Fibroblast of skin of right biceps (primary cell): ENCODE measurements at places on chromosomes 12 and 14.

DNA sequence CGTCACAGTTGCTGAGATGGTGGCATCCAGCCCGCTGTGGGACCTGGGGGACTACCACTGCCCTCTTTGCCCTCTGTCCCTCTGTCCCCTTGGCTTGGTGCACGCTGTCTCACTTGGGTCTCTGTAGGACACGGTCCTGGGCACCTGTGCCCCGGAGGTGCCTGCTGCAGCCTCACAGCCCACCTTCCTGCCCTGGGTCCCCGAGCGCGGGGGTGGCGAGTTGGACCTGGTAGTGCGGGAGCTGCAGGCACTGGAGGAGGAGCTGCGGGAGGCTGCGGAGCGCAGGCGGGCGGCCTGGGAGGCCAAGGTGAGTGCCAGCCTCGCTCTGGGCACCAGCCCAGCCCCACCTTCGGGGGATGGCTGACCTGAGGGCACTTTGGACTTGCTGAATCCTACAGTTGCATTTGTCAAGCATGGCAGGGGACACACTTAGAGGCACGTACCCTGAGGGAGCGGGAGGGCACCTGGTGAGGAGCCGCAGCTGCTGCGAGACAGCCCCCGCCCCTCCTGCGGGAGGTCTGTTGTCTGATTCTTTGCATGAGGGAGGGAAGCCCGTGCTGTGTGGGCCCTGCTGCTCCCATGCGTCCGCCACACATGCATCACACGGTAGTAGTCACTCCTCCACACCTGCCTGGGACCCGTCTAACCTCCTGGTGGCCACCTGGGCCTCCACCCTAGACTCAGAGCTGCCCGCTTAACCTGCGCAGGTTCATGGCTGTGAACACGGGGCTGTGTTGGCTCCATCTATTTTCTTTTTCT is 6.8 kb downstream of the TEDC1 start:
- DNase-seq: no peak

DNA sequence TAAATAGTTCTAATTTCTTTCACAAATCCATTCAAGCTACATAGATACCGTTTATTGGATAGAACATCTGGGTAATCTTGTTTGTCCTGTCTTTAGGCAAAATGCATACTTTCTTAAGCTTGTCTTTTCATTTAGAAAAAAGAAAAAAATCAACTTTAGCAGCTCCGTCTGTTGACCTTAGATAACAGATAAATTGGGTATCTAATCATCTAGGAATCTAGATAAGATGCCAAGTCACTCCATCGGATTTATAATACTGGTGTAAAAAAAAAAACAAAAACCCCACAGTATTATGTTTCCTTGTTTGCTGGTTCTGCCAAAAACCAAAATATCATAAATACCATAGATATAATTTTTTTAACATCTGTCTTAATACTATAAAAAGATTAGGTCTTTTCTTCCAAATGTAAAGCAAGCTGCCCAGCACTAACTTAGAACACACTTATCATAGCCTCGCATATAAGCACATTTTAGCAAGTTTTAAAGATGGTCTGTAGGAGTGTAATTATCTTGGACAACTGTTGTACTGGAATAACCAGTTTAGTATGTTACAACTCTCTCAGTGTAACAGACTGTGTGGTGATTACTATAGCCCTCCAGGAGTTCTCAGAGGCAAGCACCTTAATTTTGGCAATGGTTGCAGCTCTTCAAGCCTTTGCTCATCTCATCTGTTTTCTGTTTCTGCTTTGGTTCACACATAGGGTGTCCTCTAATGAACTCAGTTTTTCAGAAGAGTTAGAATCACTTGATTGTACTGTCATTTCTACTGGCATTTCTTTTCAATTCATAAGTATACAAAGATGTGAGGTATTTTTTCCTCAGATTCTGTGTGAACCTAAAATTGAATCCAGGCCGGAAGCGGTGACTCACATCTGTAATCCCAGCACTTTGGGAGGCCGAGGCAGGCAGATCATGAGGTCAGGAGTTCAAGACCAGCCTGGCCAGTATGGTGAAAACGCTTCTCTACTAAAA is 83.1 kb downstream of the ANO6 start:
- DNase-seq: peak; percentile 75

DNA sequence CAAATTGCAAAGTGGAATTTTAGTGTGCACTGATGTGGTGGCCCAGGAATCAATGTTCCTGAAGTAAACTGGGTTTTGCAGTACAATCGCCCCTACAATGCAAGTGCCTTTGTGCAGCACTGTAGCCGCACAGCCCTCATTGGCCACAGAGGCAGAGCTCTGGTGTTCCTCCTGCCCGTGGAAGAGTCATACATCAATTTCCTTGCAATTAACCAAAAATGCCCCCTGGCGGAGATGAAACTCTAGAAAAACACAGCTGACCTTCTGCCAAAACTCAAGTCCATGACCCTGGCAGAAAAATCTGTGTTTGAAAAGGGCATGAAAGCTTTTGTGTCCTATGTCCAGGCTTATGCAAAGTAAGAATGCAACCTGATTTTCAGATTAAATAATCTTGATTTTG is 117.9 kb upstream of the PRB2 start:
- no peak for DNase-seq

DNA sequence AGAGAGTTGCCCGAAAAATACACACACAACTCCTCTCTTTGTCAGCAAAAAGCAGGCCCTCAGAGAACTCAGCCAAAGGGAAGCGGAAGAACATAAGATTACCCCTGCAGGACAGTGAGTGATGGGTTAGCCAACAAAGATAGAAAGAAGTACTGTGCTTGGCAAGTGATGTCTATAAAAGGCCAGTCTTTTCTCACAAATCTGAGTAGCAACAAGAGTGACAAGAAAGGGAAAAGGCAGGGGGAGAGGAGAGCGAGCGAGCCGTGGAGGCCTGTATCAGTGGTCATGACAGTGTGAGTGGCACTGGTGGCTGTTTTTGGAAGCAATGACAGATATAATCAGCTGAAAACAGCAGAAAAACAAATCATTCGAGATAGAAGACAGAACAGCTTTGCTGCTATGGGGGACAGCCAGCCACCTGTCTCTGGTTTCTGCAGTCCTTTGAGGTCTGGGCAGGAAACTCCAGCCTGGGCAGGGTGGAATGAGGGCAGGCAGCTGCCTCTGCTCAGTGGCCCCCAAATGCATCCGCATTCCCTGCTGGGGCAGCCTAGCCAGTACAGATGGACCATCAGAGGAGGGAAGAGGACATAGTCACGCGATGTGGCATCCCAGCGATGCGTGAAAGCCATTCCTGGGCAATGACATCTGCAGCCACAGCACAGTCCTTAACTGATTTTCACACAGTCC is 74.7 kb downstream of the TRIM9 start:
- DNase-seq: peak; percentile 20

DNA sequence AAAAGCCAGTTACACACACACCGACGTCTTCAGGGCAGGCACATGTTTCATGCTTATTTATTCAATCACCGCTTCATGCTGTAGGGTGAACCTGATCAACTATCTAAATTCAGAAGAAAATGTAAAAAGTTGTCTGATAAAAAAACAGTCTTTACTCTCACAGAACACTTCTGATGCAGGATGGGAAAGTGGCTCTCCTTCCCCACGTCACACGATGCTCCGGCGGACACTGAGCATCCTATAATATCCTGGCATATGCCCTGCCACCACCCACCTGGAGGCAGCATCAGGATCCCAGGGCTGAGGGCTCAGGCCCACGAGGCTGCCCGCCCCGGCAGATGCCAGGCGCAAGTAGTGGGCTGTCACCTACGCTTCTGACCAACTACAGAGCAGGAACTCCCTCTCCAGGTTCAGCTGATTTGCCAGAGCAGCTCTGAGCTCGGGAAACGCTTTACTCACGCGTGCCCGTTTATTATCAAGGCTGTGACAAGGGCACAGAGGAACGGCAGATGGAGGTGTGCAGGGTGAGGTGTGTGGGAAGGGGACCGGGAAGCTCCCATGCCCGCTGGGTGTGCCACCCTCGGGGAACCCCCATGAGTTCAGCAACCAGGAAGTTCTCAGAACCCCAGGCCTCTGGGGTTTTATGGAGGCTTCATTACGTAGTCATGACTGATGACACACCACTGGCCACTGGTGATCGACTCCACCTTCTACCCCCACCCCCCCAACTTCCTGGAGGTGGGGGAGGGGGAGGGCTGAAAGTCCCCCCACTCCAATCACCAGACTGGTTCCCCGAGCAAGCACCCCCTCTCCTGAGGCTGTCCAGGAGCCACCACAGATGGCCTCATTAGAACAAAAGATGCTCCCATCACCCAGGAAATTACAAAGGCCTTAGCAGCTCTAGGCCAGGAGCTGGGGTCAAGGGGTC is 32.1 kb downstream of the SLC15A4 start:
- DNase-seq: peak; percentile 20

DNA sequence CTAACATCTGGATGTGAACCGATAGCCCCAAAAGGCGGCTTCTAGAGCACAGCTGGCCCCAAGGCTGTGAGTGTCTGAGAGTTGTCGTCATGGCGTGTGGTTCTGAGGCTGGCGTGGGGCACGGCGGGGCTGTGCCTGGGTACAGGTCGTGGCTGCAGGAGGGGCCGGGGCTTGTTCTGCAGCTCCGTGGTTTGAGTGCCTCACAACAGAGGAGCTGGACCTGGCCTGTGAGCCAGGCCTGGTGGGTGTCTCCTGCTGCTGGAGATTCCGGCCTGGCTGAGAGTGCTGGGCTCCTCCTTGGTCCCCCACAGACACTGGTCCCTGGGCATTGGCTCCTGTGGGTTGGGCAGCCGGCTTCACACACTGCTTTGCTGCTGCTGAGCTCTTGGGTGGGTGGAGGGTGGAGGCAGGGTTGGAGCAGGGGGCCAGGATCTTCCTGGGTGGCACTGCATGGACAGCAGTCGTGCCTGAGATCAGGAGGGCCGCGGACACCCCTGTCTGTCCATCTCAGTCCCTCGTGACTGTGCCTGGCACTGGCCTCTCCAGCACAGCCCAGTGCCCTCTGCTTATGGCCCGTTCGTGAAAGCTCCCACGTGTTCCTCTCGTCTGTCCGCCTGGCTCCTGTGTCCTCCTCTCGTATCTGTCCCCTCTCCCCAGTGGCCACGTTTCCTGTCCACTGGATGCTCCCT is 31.8 kb upstream of the TEX22 start:
- no peak for DNase-seq

- no peak for DNase-seq
These were observed 125.4 kb downstream of the TMX1 start for GRCh38 chr14:51365241-51365965.

DNA sequence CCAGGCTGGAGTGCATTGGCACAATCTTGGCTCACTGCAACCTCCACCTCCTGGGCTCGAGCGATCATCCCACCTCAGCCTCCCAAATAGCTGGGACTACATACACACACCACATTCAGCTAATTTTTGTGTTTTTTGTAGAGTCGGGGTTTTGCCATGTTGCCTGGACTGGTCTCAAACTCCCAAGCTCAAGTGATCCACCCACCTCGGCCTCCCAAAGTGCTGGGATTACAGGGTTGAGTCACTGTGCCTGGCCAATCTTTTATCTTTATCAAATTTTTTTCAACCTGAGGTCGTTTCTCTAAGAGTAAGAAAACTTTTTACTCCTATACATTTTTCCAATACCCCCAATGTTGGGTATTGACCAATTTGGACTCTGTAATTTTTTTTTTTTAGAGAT is 40.0 kb upstream of the NAP1L1 start:
- peak; percentile 38 for DNase-seq

DNA sequence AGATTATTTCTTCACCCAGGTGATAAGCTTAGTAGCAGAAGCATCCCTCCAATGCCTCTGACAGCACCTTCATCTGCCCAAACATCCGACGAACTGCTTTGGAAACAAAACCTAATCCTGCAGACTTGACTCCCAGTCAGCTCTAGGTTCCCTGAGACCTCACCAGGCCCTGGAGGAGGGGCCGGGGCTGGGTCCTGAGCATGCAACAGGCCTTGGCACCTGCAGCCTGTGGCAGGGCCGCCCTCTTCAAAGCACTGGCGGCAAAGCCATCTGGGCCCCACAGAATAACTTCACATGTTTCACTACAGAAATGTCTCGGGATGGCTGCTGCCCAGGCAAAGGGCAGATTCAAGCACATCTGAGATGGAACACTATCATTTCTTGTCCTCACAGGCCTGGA is 133.3 kb downstream of the PIWIL1 start:
- DNase-seq: no peak

- no peak for DNase-seq
These were observed 56.5 kb downstream of the KDM2B start for GRCh38 chr12:121524196-121524916.

- DNase-seq: no peak
These were observed 25.7 kb downstream of the JAG2 start for GRCh38 chr14:105142651-105143450.

DNA sequence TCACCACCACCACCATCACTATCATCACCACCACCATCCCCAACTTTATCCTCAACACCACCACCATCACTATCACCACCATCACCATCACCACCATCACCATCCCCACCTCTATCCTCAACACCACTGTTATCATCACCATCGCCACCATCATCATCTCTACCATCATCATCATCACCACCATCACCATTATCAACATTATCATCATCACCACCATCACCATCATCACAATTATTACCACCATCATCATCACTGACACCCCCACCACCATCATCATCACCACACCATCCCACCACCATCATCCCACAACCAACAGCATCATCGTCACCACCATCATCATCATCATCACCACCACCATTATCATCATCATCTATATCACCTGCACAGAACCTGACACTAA is 188.4 kb upstream of the PWP1 start:
- DNase-seq: no peak

- no peak for DNase-seq
These were observed 2.7 kb upstream of the FAM222A start for GRCh38 chr12:109710747-109711595.

DNA sequence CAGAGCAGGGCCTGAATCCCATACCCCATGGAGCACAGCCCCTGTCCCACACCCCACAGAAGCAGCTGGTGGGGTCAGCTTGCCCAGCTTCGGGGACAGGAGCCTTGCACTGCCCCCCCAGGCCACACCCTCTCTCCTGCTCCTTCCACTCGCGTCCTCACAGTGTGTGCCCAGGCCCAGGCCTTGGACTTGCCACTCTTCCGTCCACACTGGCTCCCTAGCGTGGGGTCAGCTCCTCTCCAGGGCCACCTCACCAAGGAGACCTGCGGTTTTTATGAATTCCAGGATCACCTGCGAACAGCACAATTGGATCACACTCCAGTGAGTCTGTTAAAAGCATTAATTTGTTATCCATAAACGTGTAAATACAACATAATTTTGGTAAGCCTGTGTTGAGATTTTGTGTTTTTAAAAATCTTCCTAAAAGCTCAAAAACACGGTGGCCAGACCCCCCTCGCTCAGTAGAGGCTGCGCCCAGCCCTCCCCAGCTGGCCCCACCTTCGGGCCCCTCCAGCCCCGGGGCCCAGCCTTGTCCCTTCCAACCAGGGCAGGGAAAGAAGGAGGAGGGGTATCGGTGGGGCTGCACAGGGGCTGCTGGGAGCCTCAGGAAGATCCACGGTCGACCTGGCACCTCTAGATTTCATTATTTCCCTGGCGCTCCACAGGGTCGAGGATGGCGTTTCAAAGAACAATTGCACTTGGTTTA is 12.0 kb downstream of the GALNT9 start:
- no peak for DNase-seq

- no peak for DNase-seq
These were observed 21.0 kb upstream of the ACSM4 start for GRCh38 chr12:7282844-7283243.

- DNase-seq: no peak
These were observed 260.8 kb upstream of the G2E3 start for GRCh38 chr14:30297876-30298795.
